ENCODE measurements at places on chromosomes 16 and 17.

DNA sequence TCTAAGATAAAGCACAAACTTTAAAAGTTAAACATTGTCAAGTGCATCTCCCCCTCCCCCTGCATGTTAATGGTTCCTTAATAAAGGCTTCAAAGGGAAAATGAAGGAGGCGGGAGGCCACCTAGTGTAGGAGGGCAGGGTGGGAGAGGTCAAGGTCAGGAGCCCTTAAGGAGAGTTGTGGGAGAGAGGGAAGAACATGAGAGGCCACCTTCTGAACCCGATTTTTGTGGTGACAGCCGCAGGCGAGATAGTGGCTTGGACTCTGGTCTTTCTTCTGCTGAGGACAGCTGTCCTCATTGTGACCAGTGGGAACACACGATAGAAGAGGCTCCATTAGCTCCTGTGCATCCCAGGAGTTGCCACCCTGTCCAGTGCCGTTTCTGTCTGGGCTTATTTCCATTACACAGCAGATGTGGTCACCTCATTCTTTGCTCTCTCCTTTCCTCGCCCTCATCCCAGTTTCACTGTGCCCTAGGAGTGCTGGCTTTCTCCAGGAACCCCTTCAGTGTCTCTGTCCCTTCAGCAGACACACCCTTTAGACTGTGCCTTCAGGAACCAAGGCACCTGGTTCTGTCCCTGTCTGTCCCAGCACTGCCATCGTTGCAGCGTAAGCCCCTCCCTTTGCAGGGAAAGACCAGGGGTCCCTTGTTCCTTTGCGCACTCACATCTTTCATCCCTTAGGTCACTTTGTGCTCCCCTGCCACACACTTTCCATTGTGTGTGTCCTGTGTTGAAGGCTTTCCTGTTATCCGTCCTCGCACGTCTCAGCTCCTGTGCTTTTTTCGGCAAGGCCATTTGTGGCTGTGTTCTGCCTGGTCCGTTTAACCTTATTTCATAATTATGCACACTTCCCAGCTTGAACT, 7.5 kb downstream of the SEC14L1 start:
- DNase-seq = no peak

DNA sequence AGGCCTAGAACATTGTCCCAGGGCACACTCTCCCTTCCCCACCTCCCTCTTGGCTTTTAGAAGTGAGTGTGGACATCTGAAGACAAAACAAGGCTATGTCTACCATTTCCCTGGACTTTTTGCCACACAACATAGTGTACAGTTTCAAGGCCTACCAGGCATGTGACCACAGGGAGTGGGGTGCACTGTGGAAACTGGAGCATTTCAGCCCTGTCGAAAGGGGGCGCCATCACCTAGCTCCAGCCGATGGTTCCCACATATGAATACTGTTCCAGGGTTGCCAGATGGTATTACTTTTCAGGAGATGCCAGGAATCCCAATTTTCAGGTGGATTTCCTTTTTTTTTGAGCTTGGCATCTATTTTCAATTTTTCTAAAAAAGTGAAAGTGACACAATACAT, 140.7 kb downstream of the KATNIP start:
- peak; percentile 12 for DNase-seq

DNA sequence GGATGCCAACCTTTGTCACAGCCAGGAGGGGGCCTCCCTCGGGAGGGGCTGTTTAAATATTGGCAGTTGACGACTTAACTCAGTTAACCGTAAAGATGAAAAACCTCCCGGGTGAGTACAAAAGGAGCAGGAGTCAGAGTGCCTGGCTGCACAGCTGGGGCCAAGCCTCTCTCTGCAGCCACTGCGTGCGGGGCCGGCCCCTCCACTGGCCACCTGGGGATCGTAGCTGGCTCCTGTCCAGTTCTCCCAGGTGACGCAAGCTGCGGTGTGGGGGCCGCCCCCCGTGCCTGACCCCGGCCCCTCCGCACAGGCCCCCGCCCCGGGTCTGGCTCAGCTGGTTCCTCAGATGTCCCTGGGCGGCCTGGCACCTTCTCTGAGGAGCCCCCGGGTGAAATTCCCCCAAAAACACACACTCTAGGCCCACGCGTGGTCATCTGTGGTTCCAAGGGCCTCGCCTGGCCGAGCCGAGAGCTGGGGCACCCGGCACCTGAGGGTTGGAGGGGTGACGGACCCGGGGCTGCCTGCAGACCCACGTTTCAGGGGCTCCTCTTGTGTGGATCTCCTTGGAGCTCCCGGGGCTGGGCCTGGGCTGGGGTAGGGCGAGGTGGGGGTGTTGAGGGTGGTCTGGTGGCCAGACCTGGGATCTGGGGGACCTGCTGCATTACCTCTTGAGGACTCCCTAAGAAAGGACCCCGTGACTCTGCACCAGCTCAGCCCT, 7.4 kb upstream of the CACNA1H start:
- no peak for DNase-seq

GRCh38 chr17:34917381-34917780, 43.9 kb downstream of the CCT6B start:
- no peak for DNase-seq

- no peak for DNase-seq
Measured at GRCh38 chr17:54256401-54256929, 433.7 kb downstream of the KIF2B start.

DNA sequence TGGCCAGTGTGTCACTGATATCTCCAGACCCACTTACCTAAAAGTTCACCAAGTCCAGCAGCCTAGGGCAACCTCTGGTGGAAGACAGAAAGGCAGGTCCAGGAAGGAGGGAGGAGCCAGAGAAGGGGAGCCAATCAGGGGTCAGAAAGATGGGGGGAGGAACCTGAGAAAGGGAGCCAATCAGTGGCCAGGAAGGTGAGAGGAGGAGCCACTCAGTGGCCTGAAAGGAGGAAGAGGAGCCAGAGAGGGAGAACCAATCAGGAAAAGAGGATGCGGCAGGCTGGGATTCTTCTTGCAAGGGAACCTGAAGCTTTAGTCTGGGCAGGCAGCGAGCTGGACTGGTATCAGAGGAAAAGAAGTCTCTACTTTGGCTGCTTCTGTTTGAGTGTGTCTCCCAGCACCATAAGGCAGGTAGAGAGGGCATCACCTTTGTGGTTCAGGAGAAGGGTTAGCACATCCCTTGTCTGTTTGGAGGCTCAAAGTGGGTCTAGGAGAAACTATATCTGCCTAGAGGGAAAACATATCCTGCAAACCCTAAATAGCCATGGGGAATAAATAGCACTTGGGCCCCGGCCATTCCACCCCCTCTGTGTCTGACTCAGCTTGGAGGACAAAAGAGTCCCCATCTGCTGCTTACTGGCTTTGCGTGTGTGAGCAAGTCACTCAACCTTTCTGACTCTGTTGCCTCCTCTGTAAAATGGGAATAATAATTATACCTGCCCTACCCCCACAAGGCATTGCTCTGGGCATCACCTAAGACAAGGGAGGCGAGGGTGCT, 43.4 kb upstream of the CRHR1 start:
- peak; percentile 31 for DNase-seq

GRCh38 chr17:82803606-82804005, 36.2 kb downstream of the ZNF750 start:
- no peak for DNase-seq

GRCh38 chr17:62847426-62847825, 39.3 kb upstream of the MARCHF10 start:
- no peak for DNase-seq

- DNase-seq = no peak
Measured at GRCh38 chr17:79936050-79936449, 96.8 kb upstream of the CBX4 start.

- no peak for DNase-seq
Measured at GRCh38 chr17:76081295-76082210, 2.6 kb downstream of the ZACN start.

DNA sequence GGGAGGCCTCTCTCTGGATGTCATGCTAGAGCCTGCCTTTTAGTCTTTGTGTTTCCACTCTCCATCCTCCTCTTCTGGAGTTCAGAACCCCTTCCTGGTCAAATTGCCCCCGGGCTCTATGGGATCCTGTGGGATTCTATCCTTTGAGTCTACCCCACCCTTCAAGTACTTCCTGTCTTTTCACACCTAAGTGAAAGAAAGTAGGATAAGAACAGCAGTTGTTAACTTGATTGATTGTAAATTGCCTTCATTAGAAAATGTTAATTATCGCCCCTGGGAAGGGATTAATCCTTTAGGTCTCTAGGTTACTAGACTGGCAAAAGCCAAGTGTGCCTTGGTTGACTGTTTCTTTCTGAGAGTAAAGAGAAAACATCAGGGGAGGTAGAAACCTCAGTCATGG, 30.1 kb downstream of the PRKCB start:
- DNase-seq = no peak

DNA sequence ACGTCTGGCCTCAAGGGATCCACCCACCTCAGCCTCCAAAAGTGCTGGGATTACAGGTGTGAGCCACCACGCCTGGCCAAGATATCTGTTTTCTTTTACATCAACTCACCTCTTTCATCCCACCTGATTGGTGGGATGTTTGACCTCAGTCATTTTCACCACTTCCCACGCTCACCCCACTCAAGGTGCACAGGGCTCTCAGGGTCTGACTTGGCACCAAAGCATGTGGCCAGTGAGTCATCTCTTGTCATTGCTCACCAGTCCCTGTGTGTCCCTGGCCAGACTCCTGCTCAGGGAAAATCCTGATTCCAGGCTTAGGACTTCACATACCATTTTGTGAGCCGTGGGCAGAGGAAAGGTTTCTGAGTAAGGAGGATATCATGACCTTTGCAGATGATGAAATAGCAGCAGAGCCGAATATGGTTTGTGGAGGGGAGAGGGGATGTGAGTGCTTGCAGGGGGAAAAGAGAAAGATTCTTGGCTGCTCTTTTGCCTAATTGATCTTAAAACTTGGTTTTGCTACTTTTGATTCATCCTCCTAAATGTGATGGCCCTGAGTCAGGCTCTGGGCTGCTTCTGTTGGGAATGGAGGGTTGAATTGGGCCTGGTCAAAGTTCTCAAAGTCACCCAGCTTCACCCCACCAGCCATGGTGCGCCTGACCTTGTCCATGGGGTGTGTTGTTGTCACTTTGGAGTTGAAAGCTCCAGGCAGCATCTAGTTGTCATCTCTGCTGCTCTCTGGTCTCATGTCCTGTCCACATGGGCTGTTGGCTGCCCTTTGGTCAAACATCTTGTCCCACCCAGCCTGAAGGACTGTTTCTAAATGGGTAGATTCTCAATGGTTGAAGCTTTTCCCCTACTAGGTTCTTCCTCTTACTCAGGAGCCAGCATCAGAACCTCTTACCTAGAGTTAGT, 6.0 kb upstream of the KCNH6 start:
- DNase-seq = no peak

DNA sequence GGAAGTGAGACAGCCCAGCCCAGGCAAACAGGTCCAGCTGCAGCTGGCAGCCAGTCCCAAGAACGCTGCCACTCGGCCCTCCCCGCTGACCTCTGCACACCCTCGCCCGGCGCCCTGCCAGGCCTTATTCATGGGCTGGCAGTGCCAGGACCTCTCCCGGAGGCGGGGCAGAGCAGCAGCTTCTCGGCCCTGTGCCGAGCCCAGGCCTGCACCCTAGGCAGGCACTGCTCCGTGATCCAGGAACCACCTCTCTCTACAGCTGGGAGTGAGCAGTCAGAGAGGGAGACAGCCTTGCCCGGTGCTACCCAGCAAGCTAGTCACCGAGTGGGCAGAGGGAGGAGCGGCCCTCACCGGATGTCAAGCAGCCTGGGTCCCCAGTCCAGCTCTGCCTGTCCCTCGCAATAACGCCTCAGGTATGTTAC, 79.9 kb upstream of the CBX4 start:
- no peak for DNase-seq

- DNase-seq = no peak
Measured at GRCh38 chr16:82699711-82700495, 73.1 kb downstream of the CDH13 start.

DNA sequence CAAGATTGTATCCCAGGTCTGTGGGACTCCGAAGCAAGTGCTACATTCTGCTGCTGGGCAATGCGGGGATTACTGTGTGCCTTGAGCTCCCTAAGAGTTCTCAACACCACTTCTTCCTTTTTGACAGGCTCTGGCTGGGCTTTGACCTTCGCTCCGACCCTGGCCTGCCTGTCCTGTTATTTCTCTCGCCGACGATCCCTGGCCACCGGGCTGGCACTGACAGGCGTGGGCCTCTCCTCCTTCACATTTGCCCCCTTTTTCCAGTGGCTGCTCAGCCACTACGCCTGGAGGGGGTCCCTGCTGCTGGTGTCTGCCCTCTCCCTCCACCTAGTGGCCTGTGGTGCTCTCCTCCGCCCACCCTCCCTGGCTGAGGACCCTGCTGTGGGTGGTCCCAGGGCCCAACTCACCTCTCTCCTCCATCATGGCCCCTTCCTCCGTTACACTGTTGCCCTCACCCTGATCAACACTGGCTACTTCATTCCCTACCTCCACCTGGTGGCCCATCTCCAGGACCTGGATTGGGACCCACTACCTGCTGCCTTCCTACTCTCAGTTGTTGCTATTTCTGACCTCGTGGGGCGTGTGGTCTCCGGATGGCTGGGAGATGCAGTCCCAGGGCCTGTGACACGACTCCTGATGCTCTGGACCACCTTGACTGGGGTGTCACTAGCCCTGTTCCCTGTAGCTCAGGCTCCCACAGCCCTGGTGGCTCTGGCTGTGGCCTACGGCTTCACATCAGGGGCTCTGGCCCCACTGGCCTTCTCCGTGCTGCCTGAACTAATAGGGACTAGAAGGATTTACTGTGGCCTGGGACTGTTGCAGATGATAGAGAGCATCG, 2.4 kb downstream of the SLC16A13 start:
- DNase-seq = no peak

GRCh38 chr17:55238931-55239297, 25.8 kb upstream of the HLF start:
- peak; percentile 18 for DNase-seq

GRCh38 chr17:75494326-75494877, 20.9 kb downstream of the CASKIN2 start:
- no peak for DNase-seq

- peak; percentile 48 for DNase-seq
Measured at GRCh38 chr16:67399218-67399733, 6.0 kb upstream of the TPPP3 start.

GRCh38 chr17:37570527-37571093, 38.6 kb downstream of the SYNRG start:
- peak; percentile 14 for DNase-seq

DNA sequence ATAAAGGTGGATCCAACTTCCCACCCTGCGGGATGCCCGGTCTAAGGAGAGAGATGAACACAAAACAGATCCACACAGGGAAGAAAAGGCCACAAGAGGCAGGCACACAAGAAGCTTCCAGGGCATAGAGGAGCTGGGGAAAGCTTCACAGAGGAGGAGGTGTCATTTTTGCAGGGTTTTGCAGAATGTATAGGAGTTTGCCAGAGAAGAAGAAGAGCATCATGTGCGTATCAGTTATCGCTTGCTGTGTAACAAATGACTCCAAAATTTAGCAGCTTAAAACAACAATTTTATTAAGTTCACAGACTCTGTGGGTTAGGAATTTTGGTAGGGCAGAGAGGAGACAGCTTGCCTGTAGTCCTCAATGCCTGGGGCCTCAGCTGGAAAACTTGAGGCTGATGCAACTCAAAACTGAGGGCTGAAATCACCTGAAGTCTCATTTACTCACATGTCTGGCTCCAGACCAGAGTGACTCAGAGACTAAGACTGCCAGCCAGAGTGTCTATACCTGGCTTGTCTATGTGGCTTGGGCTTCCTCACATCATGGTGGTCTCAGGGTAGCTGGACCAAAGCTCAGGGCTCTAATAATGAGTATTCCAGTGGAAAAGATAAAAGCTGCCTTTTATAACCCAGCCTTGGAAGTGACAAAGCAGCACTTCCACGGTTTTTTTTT, 33.9 kb upstream of the ZNF423 start:
- DNase-seq = no peak

GRCh38 chr17:76077584-76078110, 1.3 kb upstream of the ZACN start:
- DNase-seq = no peak

All from CD4-positive, alpha-beta T cell treated with Interleukin-4 for 1 hour (primary cell).